ENCODE measurements at places on chromosomes 12 and 14.

DNA sequence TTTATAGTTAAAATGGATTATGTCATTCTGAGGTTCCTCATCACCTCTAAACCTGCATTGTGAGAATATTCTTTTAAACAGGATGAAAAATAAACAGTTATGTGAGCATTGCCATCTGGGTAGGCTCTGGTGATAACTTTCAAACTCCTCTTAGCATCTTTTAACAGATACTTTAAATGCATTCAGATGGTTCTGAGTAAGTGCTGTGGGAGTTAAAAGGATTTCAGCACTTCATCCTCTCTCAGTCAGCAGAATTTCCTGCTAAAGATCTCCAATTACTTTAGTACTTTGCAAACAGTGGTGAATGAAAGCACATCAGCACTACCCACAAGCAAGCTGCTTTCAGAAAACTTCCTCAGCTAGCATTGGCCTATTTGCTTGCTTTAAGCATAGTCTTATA is 59.3 kb upstream of the TMTC1 start:
- DNase-seq: no peak

DNA sequence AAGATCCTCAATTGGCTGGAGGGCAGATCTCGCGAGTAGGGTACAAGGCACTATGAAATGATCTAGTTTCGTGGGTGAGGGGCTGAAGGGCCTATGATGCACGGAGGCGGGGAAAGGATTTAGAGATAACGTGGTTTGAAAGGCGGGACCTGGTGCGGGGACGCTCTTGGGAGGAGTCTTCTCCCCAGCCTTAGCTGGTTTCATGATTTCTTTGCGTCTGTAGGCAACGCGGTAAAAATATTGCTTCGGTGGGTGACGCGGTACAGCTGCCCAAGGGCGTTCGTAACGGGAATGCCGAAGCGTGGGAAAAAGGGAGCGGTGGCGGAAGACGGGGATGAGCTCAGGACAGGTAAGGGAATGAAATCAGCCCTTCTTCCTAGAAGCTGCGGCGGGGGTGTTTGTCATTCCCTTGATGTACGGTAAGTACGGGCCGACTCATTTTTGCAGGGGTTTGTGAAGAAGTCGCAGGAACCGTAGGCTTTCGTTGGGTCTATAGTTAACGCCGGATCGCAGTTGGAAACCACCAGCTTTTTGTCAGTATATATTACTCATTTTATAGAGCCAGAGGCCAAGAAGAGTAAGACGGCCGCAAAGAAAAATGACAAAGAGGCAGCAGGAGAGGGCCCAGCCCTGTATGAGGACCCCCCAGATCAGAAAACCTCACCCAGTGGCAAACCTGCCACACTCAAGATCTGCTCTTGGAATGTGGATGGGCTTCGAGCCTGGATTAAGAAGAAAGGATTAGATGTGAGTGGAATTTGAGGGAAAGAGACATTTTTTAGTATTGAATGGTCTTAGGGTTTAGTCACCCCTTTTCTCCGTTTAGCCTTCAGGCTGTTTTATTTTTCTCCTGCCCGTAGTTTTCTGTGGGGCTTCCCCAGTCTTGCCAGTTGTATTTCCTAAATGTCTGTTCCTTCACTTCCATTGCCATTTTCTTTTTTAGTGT is 602 bp downstream of the APEX1 start:
- DNase-seq: peak; percentile 73

GRCh38 chr12:113479216-113479589 is 7.5 kb upstream of the LHX5 start:
- no peak for DNase-seq

- DNase-seq: no peak
Measured at GRCh38 chr14:51020024-51020710, 74.7 kb downstream of the TRIM9 start.

- no peak for DNase-seq
Measured at GRCh38 chr14:53399057-53399456, 245.9 kb upstream of the DDHD1 start.

- DNase-seq: no peak
Measured at GRCh38 chr12:118164798-118165486, 29.0 kb downstream of the PEBP1 start.

- no peak for DNase-seq
Measured at GRCh38 chr12:57840726-57841125, 5.8 kb downstream of the CTDSP2 start.

DNA sequence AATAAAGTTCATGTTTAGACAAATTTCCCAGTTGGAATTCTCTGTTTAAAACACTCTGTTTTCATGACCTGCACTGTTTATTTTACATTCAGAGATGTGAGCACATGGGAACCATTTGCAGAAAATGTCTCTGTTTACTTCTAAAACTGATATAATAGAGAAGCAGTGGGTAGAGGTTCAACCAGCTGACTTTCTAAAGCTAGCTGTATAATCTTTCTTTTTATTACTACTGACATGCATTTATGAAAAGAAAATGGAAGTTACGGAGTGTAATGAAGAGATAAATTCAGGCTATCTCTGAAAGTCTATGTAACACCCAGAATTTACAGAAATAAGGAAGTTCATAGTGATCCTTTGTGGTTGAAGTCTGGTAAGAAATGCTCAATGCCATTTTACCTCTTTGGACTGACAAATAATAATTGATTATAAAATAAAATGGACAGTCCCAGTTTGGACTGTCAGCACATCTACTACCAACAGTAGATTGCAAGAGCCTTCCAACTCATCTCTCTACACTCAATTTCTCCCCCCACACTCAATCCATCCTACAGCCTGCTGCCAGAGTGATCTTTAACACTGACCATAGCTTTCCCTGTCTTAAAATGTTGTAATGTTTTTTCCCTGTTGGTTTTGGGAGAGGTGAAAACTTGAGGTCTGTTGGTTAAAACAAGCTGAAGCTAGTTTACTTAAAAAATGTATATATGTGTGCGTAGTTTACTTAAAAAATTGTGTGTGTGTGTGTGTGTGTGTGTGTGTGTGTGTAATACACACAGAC is 137.4 kb downstream of the AEBP2 start:
- no peak for DNase-seq

GRCh38 chr14:38951451-38951850 is 151.6 kb downstream of the SEC23A start:
- DNase-seq: no peak

DNA sequence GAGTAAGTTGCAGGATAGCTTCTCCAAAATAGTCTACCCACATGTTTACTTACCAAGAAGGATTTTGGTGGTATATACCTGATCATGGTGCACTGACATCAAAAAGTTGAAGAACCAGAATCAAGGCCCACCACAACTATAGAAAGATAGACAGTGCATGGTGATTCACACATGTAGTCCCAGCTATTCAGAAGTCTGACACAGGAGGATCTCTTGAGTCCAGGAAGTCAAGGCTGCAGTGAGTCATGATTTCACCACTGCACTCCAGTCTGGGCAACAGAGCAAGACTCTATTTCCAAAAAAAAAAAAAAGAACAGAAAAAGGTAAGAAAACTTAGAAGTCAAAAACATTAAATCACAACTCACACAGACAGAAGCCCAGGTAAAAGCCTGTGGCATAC is 422.2 kb upstream of the FOXG1 start:
- DNase-seq: no peak

DNA sequence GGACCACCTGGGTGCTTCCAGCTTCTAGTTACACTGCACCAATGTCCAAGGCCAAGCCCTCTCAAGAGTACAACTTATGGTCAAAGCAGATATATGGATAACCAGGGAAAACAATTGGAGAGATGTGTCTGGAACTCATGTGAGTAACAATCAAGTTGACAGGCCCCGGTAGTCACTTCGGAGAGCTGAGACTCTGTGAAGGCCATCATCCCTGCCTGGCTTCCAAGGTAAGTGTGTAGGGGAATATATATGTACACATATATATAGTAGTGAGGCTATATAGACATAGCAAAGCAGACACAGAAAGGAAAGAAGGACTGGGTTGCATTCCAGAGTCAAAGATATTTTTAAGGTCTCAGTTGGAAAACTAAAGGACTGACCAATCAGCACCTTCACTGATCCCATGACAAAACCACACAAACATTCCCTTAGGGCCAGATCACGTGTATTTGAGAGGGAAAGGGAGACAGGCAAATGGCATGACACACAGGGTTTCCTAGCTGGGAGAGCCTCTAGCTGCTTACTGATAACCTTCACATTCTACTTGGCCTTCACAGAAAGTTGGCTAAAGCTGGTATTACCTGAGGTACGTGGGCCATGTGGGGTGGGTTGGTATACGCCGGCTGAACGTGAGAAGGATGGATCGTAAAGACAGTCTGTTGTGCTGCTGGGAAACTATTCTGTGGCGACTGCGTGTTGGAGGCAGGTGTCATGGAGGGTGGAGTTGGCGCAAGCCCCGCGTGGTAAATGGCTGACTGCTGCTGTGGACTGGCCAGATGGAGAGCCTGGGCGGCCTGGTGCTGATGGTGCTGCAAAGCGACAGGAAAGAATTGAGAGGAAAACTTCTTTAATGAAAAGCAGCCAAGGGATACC is 50.0 kb downstream of the SH2B3 start:
- DNase-seq: no peak

- no peak for DNase-seq
Measured at GRCh38 chr12:4308334-4308950, 12.6 kb upstream of the TIGAR start.

GRCh38 chr12:130792821-130793553 is 46.1 kb downstream of the STX2 start:
- no peak for DNase-seq

- DNase-seq: no peak
Measured at GRCh38 chr14:98868866-98869265, 403.1 kb downstream of the BCL11B start.

- no peak for DNase-seq
Measured at GRCh38 chr12:46227616-46228015, 41.2 kb downstream of the SLC38A1 start.

DNA sequence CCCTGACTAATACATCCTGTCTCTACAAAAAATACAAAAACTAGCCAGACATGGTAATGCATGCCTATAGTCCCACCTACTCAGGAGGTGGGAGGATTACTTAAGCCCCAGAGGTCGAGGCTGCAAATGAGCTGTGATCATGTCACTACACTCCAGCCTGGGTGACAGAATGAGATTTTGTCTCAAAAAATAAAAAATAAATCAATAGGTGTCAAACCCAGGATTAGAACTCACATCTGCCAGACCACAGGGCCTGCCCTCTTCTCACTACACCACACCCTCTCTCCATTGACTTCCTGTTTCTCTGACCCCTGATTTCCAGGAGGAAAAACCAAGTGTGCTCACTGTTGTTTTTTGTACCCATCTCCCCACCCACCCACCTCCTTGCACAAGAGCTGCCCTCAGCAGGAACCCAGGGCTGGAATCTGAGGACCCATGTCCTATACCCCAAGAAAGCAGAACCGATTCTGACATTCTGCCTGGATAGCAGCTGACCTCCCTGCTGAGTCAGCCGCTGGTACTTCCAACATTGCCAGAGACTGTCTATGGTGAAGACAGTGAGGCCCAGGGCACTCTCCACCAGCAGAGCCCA is 6.2 kb downstream of the CMKLR1 start:
- DNase-seq: no peak

DNA sequence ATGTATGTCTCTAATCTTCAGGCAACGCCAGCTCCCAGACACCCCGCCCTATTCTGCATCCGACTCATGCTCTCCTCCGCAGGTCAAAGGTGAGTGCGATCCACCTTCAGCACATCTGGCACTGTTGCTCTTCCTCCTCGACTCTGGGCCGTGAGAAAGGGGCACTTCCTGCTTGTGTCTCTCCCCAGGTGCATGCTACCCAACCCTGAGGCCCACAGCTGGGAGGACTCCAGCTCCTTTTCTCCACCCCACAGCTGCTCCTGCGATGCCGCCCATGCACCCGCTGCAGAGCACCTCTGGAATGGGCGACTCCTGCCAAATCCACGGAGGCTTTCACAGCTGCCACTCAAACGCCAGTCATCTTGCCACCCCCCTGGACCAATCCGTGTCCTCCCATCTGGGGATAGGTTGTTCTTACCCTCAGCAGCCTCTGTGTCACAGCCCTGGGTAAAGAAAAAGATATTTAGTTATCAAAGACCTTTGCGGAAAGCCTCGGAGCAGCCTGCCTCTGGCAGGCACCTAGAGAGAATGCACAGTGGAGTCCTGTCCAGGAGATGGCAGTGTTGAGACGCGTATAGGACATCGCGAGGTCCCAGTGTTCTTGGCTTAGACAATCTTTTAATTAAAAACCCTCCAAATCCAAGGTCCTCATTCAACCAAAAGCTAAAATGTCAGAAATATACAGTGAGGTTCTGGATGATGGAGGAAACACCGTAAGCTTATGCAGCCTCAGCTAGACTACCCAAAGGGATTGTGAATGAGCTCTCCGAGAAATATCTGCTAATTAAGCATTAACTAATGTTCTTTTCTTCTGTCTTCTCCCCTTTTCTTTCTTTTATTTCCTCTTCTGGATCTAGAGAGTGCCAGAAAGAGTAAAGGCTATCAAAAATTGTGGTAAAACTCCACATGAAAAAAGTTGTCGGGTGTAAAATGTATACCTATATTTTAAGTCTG is 54.3 kb downstream of the MYRFL start:
- peak; percentile 44 for DNase-seq

DNA sequence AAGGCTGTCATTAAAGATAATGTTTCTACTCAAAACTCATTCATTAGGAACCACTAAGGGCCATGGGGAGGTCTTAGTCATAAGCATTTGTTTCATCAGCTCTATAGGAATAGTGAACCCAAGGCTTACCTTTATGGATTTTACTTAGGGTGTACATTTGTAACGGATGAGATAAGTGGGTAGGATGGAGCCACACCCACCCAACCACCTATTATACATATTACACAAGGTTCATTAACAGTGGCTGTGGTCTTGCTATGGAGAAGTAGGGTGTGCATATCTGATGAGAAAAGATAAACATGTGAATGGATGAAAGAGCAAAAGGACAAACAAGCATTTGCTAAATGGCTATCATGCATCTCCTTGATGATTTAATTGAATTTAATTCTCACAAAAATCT is 39.6 kb upstream of the ITPR2 start:
- DNase-seq: no peak

GRCh38 chr12:57716305-57716704 is 22.2 kb downstream of the AGAP2 start:
- no peak for DNase-seq

DNA sequence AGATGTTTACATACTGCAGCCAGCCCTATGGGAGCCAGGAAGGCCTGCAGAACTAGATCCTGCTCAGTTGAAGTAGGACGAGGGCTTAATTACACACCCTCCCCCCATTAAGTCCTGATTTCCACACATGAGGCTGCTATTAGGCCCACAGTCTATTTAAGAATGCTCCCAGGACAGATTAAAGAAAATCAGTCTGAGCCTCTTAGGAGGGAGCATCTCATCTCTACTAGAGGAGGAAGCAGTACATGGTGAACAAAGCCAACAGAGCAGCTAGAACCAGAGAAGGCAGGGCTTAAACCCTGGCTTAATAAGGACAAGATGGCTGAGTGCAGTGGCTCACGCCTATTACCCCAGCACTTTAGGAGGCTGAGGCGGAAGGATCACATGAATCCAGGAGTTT is 55.8 kb upstream of the ARHGAP5 start:
- no peak for DNase-seq

DNA sequence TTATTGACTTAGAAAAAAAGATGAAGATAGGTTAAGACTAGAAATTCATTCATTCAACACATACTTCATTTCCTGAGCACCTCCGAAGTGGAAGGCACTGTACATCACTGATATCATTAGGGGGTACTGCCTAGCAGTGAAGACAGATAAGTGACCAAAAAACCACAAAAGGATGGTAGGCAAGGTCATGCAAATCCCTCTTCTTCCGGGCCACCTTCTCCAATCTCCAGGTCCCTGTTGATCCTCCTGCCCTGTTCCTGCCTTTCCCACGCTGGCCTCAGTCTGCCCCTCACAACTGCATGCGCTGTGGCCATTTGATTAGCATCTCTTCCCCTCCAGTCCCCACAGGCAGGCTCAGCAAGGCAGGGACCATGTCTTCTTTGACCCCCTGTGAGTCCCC is 60.8 kb downstream of the SETD3 start:
- DNase-seq: no peak

GRCh38 chr14:54211551-54212308 is 185.1 kb upstream of the CDKN3 start:
- DNase-seq: no peak

Measured in CD4-positive, alpha-beta T cell treated with Interleukin-6 at 100 ng/mL for 8 hours (primary cell).